Left ventricle myocardium inferior (tissue), 1 donor: ENCODE measurements at places on chromosomes 12 and 14. TPM values are rescaled to one million over a fixed set of nuclear protein-coding genes. Genes with fewer than 3 reads are reported as not detected.

Gene MYH7
- total RNA-seq = 14,853 TPM

Gene TNFRSF1A
- total RNA-seq = 45.6 TPM

Gene AEBP2
- 22.8 TPM for total RNA-seq

Gene LTBR
- total RNA-seq = 23.5 TPM

Gene USP5
- 73.6 TPM for total RNA-seq

Gene DPY19L2
- total RNA-seq = 52.1 TPM

Gene MMP17
- total RNA-seq = 0.77 TPM

Gene OR6C2
- not detected for total RNA-seq

Gene PTPN11
- 139 TPM for total RNA-seq

DNA sequence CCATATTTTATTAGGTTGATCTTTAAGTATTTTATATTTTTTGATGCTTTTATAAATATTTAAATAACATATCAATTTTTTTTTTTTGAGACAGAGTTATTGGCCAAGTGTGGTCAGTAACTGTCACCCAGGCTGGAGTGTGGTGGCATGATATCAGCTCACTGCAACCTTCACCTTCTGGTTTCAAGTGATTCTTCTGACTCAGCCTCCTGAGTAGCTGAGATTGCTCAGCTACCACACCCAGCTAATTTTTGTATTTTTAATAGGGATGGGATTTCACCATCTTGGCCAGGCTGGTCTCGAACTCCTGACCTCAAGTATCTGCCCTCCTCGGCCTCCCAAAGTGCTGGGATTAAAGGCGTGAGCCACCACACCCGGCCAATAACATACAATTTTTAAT lies 71.1 kb downstream of the FUT8 start:
- DNase-seq = no peak
- no peak overlapping the region for H3K27ac ChIP-seq
- H3K4me3 ChIP-seq = no peak overlapping the region

GRCh38 chr14:58797010-58797429 lies 159.3 kb downstream of the DACT1 start:
- DNase-seq = no peak
- H3K4me3 ChIP-seq = no peak overlapping the region
- H3K4me1 ChIP-seq = peaks cover 5% of the 10 kb centered on the region
- no peak overlapping the region for H3K27ac ChIP-seq

GRCh38 chr12:53461059-53461458 lies 9.2 kb downstream of the PCBP2 start:
- H3K4me1 ChIP-seq = peaks cover 89% of the 10 kb centered on the region
- H3K27me3 ChIP-seq = no peaks in the 10 kb centered on the region
- H3K27ac ChIP-seq = peak overlapping the region; percentile 69
- DNase-seq = peak; percentile 43
- peaks cover 100% of the 10 kb centered on the region for H3K36me3 ChIP-seq
- H3K4me3 ChIP-seq = peak overlapping the region; percentile 34

DNA sequence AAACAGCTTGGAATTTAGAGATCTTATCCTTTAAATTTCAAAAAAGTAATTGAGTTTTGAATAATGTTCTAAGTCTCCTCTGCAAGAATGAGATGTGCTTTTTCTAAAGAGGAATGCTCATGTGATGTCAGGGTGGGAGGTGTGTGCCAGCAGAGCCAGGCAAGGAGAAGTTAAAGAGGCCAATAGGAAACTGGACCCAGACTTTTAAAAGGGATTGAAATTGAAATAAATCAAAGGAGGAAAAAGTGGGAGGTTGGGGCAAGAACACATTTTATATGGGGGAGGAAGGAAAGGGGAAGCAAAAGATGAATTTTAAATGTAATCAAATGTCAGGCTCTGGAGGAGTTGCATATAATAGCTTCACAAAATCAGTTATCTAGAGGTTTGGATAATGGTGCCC lies 126.1 kb downstream of the FIGNL2 start:
- H3K27ac ChIP-seq = no peak overlapping the region
- no peaks in the 10 kb centered on the region for H3K36me3 ChIP-seq
- H3K27me3 ChIP-seq = peaks cover 50% of the 10 kb centered on the region
- no peak overlapping the region for H3K4me3 ChIP-seq

GRCh38 chr12:94145191-94145983 lies 3.0 kb upstream of the PLXNC1 start:
- H3K4me3 ChIP-seq = no peak overlapping the region
- peaks cover 29% of the 10 kb centered on the region for H3K4me1 ChIP-seq
- DNase-seq = no peak
- H3K36me3 ChIP-seq = no peaks in the 10 kb centered on the region

- H3K27me3 ChIP-seq = peaks cover 40% of the 10 kb centered on the region
- DNase-seq = no peak
- H3K4me1 ChIP-seq = peaks cover 3% of the 10 kb centered on the region
- H3K4me3 ChIP-seq = no peak overlapping the region
Measured at GRCh38 chr14:69580009-69580577, 5.4 kb upstream of the CCDC177 start.

DNA sequence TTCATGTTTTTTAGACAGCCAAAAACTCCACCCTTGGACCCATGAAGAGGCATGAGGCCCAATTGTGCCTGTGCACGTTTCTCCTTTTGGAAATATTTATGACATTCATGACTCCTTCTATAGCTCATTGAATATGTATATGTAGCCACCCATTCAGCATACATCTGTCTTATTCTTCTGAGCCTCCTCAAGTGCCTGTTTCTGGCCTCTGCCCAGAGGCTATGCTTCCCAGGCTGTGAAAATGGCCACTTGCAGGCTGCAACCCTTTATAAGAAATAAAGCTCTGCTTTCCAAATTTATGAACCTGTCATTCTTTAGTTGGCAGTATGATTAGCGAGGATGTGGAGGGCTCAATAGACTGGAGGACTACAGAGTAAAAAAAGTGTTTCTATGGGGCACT lies 35.3 kb downstream of the TSPAN19 start:
- no peak for DNase-seq
- no peak overlapping the region for H3K4me3 ChIP-seq
- H3K27ac ChIP-seq = no peak overlapping the region
- H3K36me3 ChIP-seq = no peaks in the 10 kb centered on the region

GRCh38 chr12:117622087-117622486 lies 260.7 kb upstream of the NOS1 start:
- DNase-seq = no peak
- H3K36me3 ChIP-seq = no peaks in the 10 kb centered on the region
- H3K4me1 ChIP-seq = no peaks in the 10 kb centered on the region
- H3K4me3 ChIP-seq = no peak overlapping the region
- peaks cover 27% of the 10 kb centered on the region for H3K27me3 ChIP-seq

- peaks cover 38% of the 10 kb centered on the region for H3K27me3 ChIP-seq
- no peak overlapping the region for H3K27ac ChIP-seq
- H3K4me1 ChIP-seq = peaks cover 16% of the 10 kb centered on the region
- H3K36me3 ChIP-seq = no peaks in the 10 kb centered on the region
- DNase-seq = no peak
Measured at GRCh38 chr14:81269100-81269978, 48.6 kb upstream of the GTF2A1 start.

GRCh38 chr14:101506926-101507835 lies 54.1 kb upstream of the DIO3 start:
- H3K4me1 ChIP-seq = no peaks in the 10 kb centered on the region
- DNase-seq = peak; percentile 12
- no peak overlapping the region for H3K27ac ChIP-seq
- no peak overlapping the region for H3K4me3 ChIP-seq

DNA sequence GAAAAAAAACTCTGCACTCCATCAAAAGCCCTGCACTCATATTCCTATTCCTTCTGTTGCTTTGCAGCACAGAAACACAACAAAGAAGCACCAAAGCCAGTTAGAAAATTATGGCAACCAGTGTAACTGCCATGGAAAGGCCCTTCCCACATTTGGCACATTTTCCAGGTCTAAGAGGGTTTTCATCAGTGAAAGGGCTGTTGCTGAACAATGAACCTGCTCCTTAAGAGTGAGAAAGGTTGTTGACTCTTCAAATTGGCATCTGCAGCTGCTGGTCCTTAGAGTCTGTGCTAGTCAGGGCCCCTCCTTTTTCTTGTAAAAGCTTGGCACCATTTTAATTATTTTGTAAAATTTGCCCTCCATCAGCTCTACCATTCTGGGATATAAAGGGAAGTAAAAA lies 378.7 kb upstream of the KITLG start:
- no peak overlapping the region for H3K4me3 ChIP-seq
- no peak for DNase-seq
- H3K36me3 ChIP-seq = no peaks in the 10 kb centered on the region
- no peaks in the 10 kb centered on the region for H3K27me3 ChIP-seq

DNA sequence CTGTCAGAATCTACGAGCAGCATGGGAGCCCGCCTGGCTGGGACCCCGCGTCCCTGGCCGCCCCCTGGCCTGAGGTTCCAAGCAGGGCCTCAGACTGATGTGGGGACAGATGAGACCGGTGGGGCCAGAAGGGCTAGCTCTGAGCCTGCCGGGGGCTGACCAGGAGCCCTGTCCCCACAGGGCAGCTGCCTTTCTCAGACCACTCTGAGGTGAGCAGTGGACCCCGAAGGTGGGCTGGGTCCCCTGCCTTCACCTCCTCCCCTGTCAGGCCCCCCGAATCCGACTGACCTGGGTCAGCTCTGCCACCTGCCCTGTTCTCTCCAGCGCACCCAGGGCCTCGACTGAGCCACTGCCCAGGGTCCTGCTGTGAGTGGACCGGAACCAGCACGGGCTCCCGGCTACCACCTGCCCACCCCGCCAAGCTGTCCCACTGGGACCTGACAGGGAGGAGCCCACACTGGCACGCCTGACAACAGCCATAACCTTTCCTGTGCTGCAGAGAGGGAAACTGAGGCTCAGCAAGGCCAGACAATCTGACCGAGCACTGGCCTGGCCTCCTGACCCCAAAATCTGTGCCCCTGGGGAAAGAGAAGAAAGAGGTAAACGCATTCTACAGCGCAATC lies 29.7 kb upstream of the TMEM179 start:
- no peak overlapping the region for H3K4me3 ChIP-seq
- H3K27ac ChIP-seq = no peak overlapping the region
- H3K36me3 ChIP-seq = no peaks in the 10 kb centered on the region

- no peak for DNase-seq
- H3K27me3 ChIP-seq = peaks cover 32% of the 10 kb centered on the region
- H3K4me1 ChIP-seq = peaks cover 10% of the 10 kb centered on the region
- no peaks in the 10 kb centered on the region for H3K36me3 ChIP-seq
Measured at GRCh38 chr12:5716976-5717375, 228.1 kb downstream of the ANO2 start.

DNA sequence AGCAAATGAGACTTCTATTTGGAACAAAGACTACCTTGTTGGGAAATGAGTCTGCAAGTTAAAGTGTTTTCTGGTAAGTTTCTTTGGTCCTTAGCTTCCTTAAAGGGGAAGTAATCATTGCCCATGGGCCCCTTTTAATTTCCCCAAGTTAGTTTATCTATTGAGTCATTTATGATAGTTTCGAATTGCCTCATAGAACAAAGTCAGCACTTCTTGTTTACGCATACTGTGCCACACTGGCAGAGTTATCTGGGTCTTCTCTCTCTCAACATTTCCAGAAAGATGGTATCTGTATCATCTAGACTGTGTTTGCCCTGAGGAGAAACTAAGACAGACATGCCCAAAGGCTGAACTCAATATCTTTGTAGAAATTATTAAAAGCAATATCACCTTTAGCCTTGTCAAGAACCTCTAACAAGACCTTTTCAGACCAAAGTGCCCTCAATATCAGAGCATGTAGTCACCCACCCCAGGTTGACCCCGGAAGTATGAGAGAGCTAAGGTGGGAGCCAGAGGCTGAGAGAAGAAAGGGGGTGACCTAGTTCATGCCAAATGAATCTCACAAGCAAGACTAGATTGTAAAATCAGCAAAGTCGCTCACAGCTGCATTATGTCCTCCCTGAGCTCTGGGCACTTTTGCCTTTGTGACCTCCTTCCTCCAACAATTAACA lies 40.0 kb downstream of the GPR65 start:
- DNase-seq = no peak
- no peak overlapping the region for H3K4me3 ChIP-seq
- H3K27ac ChIP-seq = peak overlapping the region; percentile 42
- H3K4me1 ChIP-seq = no peaks in the 10 kb centered on the region
- H3K27me3 ChIP-seq = peaks cover 14% of the 10 kb centered on the region
- no peaks in the 10 kb centered on the region for H3K36me3 ChIP-seq

DNA sequence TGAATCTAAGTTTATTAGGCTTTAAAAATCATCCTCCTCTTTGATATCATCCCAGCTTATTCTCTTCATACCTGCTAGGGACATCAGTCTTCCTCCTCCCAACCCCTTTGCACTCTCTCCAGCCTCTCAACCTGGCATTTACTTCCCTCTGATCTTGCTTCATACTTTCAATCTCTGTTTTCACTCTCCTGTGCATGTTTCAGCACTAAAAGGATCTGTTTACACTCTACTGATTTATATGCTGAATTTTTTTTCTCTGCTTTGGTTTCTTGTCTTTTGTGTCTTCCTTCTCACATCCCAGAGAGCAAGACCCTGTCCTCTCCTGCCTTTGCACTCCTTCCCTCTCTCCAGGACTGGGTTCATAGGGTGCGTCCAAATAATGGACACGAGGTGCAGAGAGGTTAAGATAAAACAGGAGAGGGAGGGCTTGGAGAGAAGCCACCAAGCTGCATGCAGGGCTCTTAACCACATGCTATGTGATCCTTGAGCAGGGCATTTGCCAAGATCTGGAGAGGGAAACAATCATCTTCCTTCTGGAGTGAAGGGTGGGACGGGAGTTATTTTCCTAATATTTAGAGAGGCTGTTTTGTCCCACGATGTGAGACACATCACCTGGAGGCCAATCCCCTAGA lies 3.0 kb upstream of the CISTR start:
- H3K27ac ChIP-seq = no peak overlapping the region
- no peaks in the 10 kb centered on the region for H3K36me3 ChIP-seq
- no peak overlapping the region for H3K4me3 ChIP-seq

GRCh38 chr12:94617101-94617500 lies 33.3 kb downstream of the TMCC3 start:
- DNase-seq = no peak
- no peaks in the 10 kb centered on the region for H3K36me3 ChIP-seq
- no peaks in the 10 kb centered on the region for H3K27me3 ChIP-seq
- no peak overlapping the region for H3K4me3 ChIP-seq
- no peak overlapping the region for H3K27ac ChIP-seq
- H3K4me1 ChIP-seq = peaks cover 41% of the 10 kb centered on the region

- H3K27me3 ChIP-seq = no peaks in the 10 kb centered on the region
- no peak overlapping the region for H3K4me3 ChIP-seq
- peaks cover 78% of the 10 kb centered on the region for H3K36me3 ChIP-seq
- no peak for DNase-seq
Measured at GRCh38 chr14:58354808-58355207, 40.9 kb upstream of the TOMM20L start.

DNA sequence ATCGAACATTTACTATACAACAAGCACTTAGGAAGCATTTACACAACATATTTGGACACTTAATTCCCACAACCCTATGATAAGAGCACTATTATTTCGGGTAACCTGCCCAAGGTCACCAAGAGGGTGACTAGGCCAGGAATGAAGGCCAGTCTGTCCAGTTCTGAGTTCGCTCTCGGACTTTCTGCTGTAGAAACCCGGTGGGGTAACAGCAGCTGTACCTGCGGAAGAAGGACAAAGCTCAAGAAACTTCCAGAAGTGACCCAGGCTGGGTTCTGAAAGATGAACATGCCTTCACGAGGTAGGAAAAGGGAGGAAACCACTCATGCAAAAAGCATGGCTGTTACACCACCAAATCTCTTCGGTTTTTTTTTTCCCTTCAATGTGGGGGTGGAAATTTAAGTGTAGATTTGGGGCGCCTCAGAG lies 10.8 kb downstream of the PLA2G1B start:
- no peaks in the 10 kb centered on the region for H3K36me3 ChIP-seq
- peaks cover 10% of the 10 kb centered on the region for H3K4me1 ChIP-seq
- peak overlapping the region; percentile 75 for H3K4me3 ChIP-seq

GRCh38 chr12:47954467-47955045 lies 8.8 kb upstream of the TMEM106C start:
- DNase-seq = no peak
- peaks cover 9% of the 10 kb centered on the region for H3K27me3 ChIP-seq
- no peak overlapping the region for H3K27ac ChIP-seq
- no peaks in the 10 kb centered on the region for H3K4me1 ChIP-seq
- no peak overlapping the region for H3K4me3 ChIP-seq
